IPS DF 6.9 (cell line): ENCODE measurements at places on chromosomes 1 and 21.

- no peak for DNase-seq
Measured at GRCh38 chr1:30808067-30808662, 50.6 kb upstream of the LAPTM5 start.

DNA sequence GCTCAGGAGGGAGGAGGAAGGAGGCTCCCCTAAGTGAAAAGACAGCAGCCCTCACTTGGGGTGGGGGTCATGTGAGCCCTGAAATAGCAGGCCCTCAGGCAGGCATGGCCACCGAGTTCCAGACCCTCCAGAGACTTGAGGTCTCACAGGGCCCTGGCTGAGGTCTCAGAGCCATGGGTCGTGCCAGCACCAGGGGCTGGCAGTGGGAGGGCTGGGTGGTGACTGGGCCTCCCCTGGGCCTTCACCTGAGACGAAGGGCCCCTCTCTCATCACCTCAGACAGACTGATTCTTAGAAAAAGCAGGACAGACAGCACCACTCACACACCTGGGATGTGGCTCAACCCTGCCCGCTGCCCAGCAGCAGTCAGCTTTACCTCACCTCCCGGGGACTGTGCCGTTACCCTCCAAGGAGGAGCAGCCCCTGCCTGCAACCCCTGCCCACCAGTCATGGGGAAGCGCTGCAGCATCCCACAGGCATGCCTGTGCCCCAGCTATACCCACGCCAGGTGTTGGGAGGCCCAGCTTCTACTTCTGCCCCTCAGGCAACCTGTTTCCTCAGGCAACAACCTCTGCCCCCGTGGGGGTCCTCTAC is 42.6 kb upstream of the LRP8 start:
- DNase-seq: no peak

- DNase-seq: no peak
Measured at GRCh38 chr1:101250222-101250621, 13.4 kb downstream of the S1PR1 start.

GRCh38 chr1:93615582-93616150 is 66.0 kb downstream of the BCAR3 start:
- no peak for DNase-seq

GRCh38 chr1:18469514-18469913 is 11.2 kb upstream of the KLHDC7A start:
- no peak for DNase-seq

DNA sequence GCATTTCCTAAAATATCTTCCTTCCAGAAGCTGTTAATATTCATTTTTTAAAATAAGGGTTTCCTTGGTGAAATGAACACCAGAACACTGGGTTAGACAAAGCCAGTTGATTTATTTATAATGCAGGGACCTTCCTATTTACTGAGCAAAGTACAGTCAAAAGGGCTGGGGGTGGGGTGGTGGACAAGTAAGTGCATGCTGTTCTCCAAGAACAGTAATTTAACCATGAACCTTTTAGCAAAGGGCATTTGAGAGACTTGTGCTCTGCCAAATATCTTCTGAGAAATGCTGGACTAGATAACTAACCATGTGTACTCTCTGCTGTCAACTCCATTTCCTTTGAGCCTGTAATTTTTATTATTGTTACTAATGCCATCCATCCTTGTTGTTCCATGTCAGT is 100.2 kb downstream of the OMA1 start:
- no peak for DNase-seq

DNA sequence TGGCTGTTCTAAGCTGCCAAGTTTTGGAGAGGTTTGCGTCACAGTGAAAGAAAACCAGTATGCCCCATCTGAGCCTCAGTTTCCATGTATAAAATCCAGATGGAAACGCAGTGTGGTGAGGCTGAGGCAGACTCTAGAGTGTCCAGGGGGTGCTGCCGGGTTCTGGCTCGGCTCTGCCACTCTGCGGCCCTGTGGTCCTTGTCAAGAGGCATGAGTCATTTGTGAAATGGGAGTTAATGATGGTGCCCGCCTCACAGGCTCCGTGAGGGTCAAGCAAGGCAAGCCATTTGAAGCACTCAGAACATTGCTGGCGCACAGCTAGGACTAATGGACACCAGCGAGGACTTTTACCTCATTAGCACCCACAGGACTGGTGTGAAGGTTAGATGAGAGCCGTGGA is 214.3 kb downstream of the PTPRU start:
- no peak for DNase-seq

DNA sequence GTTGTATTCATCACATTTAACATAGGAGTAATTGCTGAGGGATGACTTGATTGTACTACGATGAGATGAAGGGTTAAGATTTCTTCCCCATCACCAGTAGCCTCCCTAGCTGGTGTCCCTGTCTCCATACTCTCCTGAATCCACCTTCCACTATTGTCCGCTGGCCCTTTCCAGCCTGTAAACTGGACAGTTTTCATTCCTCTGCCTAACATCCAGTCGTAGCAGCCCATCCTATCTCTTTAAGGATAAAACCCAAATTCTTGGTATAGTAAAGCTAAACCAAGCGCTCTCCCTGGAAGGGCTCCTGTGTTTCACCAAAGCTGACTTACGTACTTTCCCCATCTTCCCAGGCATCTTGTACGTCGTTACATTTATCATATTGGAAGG is 670 bp downstream of the COX20 start:
- no peak for DNase-seq

GRCh38 chr21:37665230-37666024 is 250.8 kb downstream of the KCNJ6 start:
- no peak for DNase-seq

- no peak for DNase-seq
Measured at GRCh38 chr1:40662151-40662550, 3.3 kb downstream of the RIMS3 start.

GRCh38 chr1:32242341-32242851 is 4.6 kb upstream of the FAM167B start:
- no peak for DNase-seq

DNA sequence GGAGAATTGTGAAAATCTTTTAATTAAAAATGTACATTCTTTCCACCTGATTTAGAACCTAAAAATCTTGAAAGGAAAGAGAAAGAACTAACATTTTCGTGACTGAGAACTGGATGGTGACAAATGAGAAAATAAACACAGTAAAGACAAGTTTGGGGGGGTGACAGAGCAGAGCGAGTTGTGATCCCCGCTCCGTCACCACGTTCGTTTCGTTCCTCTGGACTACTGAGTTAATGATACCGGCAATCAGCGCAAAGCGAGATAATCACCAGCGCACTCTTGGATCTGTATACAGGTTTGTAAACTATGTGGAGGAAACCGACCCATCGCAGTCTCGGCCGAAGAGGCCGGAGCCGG is 31.2 kb upstream of the CFAP126 start:
- no peak for DNase-seq

- DNase-seq: no peak
Measured at GRCh38 chr1:15700508-15700907, 16.4 kb downstream of the PLEKHM2 start.

GRCh38 chr1:64941461-64942117 is 24.8 kb downstream of the JAK1 start:
- DNase-seq: no peak

- no peak for DNase-seq
Measured at GRCh38 chr21:44065428-44065827, 41.8 kb upstream of the PWP2 start.

DNA sequence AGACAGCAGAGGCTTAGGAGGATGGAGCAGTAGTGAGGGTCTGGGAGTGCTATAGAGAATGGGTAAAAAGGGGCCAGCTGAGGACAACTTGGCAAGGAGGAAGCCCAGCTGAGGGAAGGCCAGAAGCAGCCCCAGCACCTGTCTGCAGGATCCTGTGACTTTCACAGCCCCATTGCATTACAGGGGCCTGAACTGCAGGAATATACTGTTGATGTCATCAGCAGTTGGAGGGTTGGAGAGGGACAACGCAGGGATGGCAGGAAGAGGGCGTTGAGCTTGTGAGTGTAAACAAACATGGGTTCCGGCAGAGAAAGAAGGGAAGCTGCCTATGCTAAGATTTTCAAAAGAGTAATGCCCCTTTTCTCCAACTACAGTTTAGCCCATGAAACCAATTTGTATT is 628.5 kb downstream of the SMYD3 start:
- DNase-seq: no peak

- no peak for DNase-seq
Measured at GRCh38 chr21:31570824-31571566, 88.5 kb upstream of the SOD1 start.

- DNase-seq: no peak
Measured at GRCh38 chr1:151828921-151829320, 2.7 kb downstream of the RORC start.

DNA sequence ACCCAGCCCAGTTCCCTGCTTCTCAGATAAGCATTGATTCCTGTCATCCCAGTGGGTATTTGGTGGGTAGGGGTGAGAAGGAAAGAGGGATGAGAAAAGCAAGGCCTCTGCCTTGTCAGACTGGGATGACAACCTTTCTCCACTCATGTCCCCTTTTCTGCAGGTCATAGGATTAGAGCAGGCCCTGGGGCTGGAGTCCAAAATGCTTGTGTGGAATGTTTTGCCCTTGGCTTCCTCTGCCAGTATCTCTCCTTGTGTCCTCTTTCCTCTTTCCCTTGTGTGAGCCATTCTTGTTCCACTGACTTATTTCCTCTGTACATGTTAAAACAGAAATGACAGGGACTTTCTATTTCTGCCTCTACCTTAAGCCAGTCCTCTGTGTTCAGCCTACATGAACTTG is 4.1 kb downstream of the ATP2B4 start:
- DNase-seq: no peak

DNA sequence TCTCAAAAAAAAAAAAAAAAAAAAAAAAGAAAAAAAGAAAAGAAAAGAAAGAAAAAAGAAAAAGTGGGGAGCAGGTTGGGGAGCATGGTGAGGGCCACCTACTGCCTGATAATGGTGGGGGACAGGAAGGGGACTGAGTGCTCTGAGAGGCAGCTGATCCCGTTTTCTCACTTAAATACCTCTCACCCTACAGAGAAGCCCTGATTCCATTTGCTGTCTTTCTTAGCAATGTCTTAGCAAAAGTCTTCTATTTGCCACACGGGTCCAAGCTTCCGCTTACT is 692 bp upstream of the H6PD start:
- no peak for DNase-seq

- no peak for DNase-seq
Measured at GRCh38 chr1:209063767-209064659, 519.5 kb upstream of the CAMK1G start.

DNA sequence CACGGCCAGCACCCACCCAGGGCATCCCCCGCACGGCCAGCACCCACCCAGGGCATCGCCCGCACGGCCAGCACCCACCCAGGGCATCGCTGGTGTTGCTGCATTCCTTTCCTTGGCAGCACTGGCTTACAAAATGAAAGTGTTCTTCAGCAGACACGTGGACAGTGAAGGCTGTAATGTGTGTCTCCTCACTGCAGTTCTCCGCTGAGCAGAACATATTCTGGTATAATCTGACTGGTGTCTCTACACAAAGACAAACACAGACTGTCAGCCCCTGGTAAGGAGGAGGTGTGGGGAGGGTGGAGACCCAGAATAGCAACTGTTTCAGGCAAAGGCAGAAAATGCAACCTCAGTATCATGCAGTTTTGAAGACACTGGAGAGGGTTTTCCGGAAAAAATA is 7.3 kb downstream of the LYPD8 start:
- DNase-seq: no peak

DNA sequence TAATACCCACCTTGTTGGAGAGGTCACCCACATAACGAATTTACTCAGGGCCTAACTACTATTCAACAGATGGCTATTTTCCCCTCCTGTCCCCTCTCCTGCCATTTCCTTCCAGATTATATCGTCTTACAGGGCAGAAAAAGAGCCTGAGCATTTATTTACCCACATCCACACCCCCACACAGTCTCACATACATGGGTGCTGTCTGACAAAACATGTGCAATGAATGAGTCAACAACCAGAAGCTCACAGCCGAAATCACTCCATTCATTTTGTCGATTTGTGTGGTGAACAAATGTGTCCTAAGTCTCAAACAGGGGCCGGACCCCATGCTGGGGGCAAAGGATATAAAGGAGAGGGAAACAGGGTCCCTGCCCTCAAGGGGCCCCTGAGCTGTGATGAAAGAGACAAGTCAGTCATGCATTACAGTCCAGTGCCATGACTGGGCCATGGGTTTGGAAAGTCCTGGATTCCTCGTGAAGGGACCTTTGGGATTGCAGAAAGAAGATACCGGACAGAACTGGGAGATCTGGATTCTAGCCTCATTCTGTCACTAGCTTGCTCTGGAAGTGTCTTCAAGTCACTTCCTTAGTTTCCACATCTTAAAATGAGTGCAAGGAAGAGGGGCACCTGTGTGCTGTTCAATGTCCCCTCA is 16.4 kb upstream of the ZNF683 start:
- DNase-seq: no peak

DNA sequence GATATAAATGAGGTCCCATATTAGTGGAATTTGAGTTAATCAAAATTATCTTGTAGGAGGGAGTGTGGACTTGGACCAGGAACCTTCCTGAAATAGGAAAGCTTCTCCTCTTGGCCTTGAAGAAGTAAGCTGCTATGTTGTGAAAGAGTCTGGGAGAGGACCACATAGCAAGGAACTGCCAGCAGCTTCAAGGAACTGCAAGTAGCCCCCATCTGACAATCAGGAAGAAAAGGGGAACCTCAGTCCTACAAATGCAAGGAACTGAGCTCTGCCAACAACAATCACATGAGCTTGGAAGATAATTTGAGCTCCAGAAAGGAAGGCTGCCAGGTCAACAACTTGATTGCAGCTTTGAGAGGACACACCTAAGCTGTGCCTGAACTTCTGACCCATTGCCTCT is 8.2 kb upstream of the PRMT6 start:
- DNase-seq: no peak

GRCh38 chr1:33099290-33100118 is 18.6 kb downstream of the AZIN2 start:
- no peak for DNase-seq

DNA sequence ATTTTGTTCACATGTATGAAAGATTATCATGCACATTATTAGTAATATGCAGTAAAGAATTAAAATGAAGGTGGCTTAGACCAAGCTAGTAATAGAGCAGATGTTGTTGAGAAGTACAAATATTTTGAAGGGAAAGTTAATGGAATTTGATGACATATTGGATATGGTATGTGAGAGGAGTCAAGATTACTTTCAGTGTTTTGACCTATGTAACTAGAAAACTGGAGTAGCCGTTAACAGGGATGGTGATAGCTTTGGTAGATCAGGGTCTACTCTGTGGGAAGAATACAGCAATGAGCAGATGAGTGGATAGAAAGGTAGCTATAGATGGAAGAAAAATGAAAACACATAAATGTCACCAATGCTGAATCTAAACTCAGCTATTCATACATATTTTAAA is 163.2 kb upstream of the LRRC7 start:
- DNase-seq: no peak
